ENCODE measurements at places on chromosomes 16 and 17. TPM values are rescaled to one million over a fixed set of nuclear protein-coding genes. Genes with fewer than 3 reads are reported as not detected.

The PLCD3 gene
- polyA plus RNA-seq = 33.6 TPM

GRCh38 chr16:68685685-68686478 is 40.8 kb downstream of the CDH3 start:
- DNase-seq = no peak

- no peak for DNase-seq
Measured at GRCh38 chr17:74770498-74771318, 5.4 kb downstream of the NAT9 start.

The TPSD1 gene
- polyA plus RNA-seq = 0.49 TPM

The KRTAP4-4 gene
- not detected for polyA plus RNA-seq

DNA sequence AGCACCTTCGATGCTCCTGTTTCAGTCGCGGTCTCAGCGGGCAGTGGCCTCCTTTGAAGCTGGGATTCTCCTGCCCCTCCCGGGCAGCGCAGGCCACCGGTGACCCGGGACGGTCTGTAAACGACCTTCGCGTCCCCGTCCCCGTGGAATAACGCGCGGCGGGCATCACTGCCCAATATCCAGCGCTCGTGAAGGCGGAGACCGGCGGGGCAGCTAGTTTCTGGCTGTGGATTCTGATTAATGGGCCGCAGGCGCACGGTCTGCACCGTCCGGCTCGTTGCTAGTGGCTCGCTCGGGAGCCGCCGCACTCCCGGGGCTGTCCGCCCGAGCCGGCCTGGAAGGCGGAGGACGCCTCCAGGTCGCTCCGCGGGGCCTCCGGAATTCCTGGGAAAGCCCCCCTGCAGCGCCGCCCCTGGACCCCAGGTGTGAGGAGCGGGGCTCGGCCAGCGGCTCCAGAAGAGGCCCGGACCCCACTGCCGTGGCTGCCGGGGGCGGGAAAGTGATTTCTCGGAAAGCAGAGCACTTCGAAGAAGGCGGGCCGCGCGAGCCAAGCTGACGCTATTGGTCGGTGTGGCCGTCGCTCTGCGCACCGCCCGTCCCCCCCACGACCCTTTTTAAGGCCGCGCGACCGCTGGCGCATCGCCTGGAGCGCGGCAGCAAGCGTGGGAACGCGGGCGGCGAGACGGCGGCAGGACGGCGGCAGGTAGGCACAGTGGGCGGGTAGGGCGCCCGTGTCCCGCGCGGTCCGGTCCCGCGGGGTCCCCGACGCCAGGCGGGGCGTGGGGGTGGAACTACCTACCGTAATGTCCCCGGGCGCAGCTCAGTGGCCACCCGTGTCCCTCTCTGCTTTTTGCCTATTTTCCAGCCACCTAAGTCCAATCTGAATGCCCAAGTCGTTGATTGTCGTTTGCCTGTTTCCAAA is at the start of gene IRF8:
IRF8 (plus strand) TSS at position 642 of the 922 bp plus-strand sequence. CDS start 3,854 bp downstream, outside the sequence.
- DNase-seq = no peak

DNA sequence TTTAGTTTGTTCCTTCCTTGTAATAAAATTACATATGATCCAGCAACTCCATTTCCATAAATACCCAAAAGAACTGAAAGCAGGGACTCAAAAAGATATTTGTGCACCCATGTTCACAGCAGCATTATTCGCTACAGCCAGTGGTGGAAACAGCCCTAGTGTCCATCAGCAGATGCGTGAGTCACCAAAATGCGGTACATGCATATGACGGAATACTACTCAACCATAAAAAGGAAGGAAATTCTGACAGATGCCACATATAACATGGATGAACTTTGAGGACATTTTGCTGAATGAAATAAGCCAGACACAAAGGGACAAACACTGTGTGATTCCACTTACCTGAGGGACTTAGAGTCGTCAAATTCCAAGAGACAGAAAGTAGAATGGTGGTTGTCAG is 9.1 kb upstream of the SLC47A2 start:
- DNase-seq = no peak

GRCh38 chr16:81174644-81175324 is 63.7 kb upstream of the BCO1 start:
- DNase-seq = no peak

The PPP1R27 gene
- 90.6 TPM for polyA plus RNA-seq

GRCh38 chr17:76537578-76538280 is at the start of gene CYGB:
Gene CYGB (minus strand): TSS chr17:76537709. CDS start chr17:76537542, 167 bp downstream.
- DNase-seq = no peak

GRCh38 chr16:80557037-80557436 is 16.2 kb downstream of the DYNLRB2 start:
- DNase-seq = no peak

- DNase-seq = no peak
Measured at GRCh38 chr17:74244548-74244947, 29.5 kb upstream of the DNAI2 start.

DNA sequence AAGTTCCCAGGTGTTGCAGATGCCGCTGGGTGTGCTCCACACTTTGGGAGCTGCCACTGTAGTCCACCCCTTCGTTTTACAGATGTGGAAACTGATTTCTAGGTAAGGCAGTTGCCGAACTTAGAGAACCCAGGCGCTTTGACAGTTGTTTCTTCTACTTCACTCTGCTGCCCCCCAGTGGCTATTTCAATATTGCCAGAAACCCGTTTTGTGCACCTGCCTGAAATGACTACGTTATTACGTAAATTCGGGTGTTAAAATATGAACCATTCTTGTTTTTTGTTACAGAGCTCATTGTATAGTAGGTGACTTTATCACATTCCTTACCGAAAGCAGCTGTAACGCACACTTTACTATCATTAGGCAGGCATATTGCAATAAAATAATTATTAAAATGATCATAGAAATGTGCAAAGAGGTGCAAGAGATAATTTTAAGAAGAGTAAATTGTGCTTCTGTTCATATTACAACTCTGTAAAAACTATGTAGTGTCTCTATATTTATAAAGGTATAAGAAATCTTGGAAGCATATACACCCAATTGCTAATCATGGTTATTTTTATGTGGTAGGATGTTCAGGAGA is 44.9 kb downstream of the OTOA start:
- DNase-seq = peak; percentile 32

DNA sequence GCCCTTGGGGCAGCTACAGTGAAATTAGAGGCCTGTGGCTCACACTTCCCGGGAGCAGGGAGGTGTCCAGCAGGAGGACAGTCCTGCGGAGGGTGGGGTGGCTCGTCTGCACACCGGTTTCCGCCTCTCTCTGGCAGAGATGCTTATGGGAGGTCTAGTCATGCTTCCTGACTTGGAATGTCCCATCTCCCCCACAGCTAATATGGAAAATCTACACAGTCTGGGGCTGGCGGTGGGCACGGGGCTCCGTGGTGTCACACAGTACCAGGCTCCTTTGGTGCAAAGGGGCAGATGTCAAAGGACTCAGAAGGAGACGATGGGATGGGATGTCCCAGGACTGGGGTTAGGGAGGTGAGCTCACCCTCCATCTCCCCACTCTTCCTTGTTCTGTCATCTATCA is 44.1 kb upstream of the DOC2B start:
- no peak for DNase-seq

The PERCC1 gene
- polyA plus RNA-seq = 0.20 TPM

- DNase-seq = no peak
Measured at GRCh38 chr17:80018917-80019651, 16.6 kb downstream of the TBC1D16 start.

GRCh38 chr17:63476459-63476853 is 405 bp upstream of the ACE start:
- no peak for DNase-seq

- no peak for DNase-seq
Measured at GRCh38 chr16:23691483-23692189, 12.9 kb downstream of the PLK1 start.

The ZFP3 gene
- polyA plus RNA-seq = 11.8 TPM

DNA sequence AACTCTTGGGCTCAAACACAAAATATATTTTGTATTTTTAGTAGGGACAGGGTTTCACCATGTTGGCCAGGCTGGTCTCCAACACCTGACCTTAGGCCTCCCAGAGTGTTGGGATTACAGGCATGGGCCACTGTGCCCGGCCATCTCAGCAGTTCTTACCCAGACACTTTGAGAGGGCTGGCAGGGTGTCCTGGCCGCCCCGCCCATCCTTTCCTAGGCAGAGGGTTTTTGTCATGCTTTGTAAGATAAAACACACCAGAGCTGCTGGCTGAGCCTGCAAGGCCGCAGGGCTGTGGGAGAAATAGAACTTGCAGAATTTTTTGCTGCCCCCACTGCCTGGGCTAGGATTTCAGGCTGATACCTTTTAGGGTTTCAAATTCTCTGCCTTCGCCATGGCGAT is 8.7 kb downstream of the PPL start:
- DNase-seq = no peak
